IMR-90 (cell line): ENCODE measurements at places on chromosomes 2 and 18. TPM values are rescaled to one million over a fixed set of nuclear protein-coding genes. Genes with fewer than 3 reads are reported as not detected.

Gene ABCB11
- polyA plus RNA-seq: not detected in 2 replicates

Gene MAP4K3
- polyA plus RNA-seq: 12.2 and 13.2 TPM in 2 replicates

Gene ABHD1
- 0.14 and 0.24 TPM in 2 replicates for polyA plus RNA-seq

Gene ITPRID2
- 61.6 and 74.1 TPM in 2 replicates for polyA plus RNA-seq

Gene FAM228A
- 0.07 TPM in 1 of 2 replicates, not detected in the other for polyA plus RNA-seq

Gene RAPGEF4
- 1.7 and 1.8 TPM in 2 replicates for polyA plus RNA-seq

DNA sequence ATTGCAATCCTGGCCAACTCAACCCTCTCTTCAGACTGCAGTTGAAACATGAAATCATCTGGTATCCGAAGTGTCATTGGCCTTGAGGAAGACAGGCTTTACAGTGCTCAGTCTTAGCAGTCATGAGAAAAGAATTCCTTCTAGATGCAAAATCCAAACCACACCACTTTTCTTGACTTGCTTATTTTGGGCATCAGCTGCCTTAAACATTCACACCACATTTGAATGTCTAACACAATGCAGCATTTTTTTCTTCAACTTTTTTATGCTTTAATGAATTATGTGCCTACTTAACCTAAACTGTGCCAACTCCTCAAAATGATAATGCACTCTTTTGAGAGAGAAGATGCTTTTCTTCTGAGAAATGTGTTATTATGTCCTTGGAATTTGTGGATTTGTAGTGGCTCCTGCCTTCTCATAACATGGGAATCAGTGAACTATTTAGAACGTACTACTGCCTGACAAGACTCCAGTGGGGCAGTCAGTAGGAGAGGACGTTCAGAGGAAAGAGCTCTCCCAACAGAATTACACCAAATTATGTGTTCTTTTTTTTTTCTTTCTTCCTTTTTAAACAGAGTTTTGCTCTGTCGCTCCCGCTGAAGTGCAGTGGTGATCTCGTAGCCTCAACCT lies 3.2 kb upstream of the FAM98A start:
- DNase-seq: peak; percentile 46

DNA sequence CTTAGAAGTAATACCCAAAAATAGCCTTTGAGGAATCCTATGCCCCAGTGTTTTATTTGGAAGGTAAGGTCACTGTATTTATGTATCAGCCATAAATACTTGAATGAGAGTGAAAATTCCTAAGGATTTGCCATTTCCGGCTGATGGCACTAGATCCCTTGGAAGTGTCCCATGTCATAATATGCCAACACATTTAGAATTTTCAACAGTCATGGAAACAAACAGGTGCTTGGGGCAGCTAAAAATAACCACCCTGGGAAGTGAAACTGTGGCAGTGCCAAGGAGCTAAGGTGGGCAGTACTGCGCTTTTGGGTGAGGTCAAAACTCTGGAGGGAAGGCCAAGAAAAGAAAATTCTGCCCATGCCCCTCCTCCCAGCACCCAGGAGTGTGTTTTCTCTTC lies 80.2 kb downstream of the TCF7L1 start:
- no peak for DNase-seq

DNA sequence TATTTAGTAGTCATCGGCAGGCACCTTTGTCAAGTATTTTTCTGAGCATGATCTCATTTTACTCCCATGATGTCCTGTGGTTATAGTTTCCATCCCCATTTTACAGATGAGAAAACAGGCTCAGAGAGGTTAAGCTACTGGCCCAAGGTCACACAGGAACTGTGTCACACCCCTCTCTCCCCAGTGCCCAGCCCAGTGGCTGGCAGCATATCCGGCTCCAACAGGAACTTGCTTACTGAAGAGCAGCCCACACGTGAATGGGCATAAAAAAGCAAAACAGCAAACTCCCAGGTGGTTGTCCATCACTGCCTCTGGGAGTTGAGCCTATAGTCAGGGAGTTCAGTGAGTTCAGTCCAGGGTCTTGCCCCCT lies 8.3 kb upstream of the KLF11 start:
- DNase-seq: no peak

GRCh38 chr18:54206447-54206846 lies 18.0 kb downstream of the MBD2 start:
- DNase-seq: no peak

- DNase-seq: no peak
Observed at GRCh38 chr2:96888072-96889011, 18.5 kb upstream of the SEMA4C start.

- DNase-seq: no peak
Observed at GRCh38 chr2:74078466-74078865, 69.2 kb downstream of the BOLA3 start.

DNA sequence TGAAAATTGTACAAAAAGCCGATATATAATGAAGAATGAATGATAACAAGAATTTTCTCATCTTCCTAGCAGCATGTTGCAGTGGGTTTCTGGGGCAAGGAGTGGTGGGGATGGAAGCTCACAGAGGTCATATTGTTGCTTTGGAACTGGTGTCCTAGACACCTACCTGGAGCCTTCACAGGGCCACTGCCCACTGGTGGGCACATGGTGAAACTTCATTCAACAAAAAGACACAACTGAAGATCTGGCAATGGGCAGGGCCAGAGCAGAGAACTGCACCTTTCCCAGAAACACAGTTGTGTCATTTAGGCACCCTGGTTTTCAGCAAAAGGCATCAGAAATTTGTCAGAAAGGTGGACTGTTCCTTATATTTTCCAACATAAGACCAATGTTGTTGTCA lies 115.3 kb downstream of the FHOD3 start:
- no peak for DNase-seq

GRCh38 chr18:73782405-73782804 lies 365.2 kb downstream of the FBXO15 start:
- DNase-seq: no peak

- DNase-seq: peak; percentile 37
Observed at GRCh38 chr2:74511104-74511989, 2.9 kb upstream of the TLX2 start.

DNA sequence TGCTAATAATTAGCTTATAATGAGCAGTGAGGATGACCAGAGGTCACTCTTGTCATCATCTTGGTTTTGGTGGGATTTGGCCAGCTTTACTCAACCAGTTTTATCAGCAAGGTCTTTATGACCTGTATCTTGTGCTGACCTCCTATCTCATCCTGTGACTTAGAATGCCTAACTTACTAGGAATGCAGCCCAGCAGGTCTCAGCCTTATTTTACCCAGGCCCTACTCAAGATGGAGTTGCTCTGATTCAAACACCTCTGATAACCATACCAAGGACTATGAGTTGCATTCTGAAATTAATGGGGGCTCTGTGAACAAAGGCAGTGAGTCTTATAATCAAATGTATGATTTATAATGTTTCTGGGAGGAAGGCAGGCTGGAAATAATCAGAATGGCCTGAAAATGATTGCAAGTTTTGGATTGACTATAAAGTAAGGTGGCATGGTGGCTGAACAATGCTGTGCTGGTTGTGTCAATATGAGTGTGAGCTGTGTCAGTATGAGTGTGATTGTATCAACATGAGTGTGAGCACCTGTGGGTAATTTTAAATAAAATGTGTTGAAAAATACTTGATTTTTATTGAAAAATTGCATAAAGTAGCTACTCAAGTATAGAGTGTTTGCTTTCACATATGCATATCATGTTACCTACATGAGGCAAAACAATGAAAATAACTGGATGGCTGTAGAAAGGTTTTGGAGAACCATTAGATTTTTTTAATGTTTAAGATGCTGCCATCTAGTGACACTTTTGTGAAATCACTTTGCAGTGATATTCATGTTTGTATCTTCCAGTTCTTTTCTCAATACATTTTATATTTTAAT lies 103.0 kb downstream of the KYNU start:
- DNase-seq: peak; percentile 75

DNA sequence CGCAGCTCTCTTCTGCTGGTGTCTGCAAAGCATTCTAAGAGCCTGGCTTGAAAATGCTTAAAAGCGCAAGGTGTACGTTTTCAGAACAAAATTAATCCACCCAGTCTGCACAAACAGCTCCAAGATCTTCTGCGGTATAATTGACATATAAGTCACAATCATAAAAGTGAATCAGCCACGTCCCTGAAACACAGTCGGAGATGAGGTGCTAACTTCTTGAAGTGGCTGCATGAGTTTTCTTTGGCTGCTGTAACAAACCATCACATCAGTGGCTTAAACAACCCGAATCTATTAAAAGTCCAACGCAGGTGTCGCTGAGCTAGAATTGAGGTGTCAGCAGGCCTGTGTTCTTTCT lies 32.6 kb downstream of the ARL4C start:
- DNase-seq: no peak

GRCh38 chr18:68607852-68608251 lies 107.1 kb downstream of the TMX3 start:
- no peak for DNase-seq

DNA sequence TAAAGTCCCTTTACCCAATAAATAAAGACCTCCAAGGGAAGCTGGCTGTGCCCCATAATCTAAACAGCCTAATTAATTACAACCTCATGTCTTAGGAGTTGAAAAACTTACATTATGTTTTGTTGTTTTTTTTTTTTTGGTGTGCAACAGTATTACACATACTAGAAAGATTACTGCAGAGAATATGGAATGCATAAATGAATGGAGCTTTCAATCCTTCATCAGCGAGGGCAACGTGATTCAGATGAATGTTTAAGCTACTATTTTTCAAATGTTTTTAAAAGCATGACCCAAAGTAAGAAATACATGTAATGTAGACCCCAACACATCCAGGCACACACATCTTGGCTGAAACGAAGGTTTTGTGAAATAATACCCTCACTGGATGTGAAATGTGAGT lies 167.1 kb upstream of the FN1 start:
- DNase-seq: no peak

DNA sequence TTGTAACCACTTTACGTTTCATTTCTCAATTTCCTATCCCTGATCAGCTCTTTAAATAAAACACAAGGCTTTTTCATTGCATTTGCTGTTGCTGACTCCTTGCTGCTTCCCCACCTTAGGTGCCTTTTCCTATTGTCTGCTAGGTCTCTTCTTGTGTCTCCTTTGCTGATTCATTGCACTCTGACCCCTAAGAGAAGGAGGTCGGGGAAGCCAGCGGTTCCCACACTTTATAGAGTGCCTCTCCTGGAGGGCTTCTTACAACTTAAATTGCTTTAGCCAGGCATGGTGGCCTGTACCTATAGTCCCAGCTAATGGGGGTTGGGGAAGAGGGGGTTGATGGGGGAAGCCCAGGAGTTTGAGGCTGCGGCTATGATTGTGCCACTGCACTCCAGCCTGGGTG lies 495.0 kb downstream of the DLGAP1 start:
- no peak for DNase-seq

GRCh38 chr2:70709275-70710037 lies 58.5 kb downstream of the ADD2 start:
- no peak for DNase-seq

- DNase-seq: peak; percentile 10
Observed at GRCh38 chr2:25453199-25453905, 111.6 kb upstream of the DNMT3A start.
